ENCODE measurements at places on chromosomes 2 and 18.

DNA sequence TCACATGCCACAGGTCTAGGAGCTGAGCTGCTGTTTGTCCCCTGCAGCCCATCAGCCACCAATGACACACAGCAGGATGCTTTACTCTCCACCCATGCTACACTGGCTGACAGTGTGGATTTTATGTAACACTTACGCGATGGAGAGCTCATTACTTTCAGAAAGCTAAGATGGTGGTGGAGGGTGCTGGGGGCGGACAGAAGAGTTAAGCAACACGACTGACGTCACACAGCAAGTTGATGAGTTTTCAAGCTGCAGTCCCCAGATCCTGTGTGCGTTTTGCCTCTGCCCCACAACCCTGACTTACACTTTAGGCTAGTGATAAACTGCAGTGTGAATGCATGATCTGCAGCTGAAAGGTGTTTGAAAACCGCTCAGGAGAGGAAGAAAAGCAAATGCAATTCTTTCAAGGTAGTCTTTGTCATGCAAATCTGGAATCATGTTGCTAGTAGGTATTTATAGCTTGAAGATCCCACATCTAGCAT lies 42.4 kb downstream of the MRPS5 start:
- DNase-seq, result no peak

GRCh38 chr2:61165946-61166345 lies 4.0 kb downstream of the C2orf74 start:
- DNase-seq, result no peak

GRCh38 chr2:60708630-60709320 lies 47.3 kb upstream of the PAPOLG start:
- no peak for DNase-seq

DNA sequence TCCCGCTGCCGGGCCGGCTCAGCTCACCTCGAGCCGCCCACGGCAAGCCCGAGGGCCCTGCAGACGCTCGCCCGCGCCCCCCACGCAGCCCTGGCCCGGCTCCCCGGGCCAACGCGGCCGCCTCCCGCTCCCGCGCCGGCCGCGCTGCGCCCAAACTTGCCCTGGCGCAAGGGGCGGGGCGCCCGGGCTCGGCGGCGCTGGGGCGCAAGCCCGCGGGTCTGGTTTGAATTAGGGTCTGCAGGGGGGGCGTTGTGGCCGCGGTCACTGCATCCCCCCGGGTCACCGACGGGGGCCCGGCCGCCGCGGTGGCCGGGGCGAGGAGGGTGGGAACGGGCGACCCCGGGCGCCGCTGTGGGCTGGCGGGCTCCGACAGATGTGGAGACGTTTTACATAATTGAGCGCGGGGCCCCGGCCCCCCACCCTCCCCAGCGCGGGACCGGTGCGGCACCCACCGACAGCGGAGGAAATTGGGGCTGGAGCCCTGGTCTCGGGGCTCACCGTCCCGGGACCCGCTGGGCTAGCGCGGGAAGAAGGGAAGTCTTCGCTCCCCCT lies 690 bp downstream of the SDC1 start:
- DNase-seq, result no peak

DNA sequence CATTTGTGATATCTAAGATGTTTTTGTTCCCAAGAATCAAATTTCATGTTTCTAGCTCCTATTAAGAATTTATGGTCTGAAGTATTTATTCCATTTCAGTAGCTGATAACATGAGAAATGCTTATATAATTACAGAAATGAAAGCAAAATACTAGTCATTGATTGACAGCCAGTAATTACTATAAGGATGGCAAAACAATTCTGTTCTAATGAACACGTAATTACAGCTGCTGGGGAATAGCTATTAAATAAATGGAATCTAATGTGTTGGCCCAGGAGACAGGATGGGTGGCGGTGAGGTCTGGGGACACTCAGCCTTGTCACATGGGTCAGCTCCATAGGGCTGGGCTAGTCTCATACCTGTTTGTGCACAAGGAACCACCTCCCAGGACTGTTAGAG lies 263.5 kb downstream of the FHOD3 start:
- no peak for DNase-seq

DNA sequence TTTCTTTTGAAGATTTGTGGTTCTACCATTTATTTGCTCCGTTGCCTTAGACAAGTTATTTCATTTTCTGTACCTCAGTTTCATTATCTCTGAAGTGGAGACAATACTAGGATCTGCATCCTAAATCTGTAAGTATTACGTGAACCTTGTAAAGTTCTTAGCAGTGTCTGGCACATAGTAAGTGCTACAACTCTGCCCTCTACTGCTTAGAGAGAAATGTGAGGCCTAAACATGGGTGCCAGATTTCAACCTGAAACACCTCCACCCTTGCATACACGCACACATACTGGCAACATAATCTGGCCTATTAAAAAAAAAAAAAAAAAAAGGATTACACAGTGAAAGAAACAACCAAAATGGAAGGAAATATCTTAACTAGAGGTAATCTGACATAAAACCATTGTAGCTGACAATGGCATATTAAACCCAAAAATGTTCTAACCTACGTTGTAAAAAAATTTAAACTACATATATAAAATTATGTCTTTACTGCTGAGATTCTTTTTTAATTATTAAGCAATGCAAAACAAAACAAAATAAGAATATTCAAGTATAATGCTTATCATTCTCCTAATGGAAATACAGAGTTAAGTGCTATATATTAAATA lies 132.6 kb downstream of the MAP2 start:
- no peak for DNase-seq

DNA sequence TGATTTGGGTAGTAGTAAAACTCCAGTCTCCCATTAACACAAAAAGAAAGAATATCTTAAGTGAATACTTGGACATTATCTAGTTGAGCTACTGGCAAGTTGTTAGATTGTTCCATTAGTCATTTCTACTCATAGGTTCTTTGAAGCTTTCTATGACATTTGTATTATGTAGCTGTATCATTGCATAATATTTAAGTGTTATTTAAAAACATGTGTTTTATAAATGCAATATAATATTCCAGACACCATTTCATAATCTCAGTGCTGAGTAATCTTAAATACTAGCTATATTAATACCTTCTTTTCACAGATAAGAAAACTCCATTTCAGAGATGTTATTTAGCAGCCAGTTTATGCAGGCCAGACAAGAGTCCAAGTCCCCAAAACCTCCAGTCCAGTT lies 271.9 kb downstream of the NCKAP5 start:
- DNase-seq, result no peak

GRCh38 chr2:241340631-241341163 lies 15.4 kb upstream of the FARP2 start:
- DNase-seq, result no peak

DNA sequence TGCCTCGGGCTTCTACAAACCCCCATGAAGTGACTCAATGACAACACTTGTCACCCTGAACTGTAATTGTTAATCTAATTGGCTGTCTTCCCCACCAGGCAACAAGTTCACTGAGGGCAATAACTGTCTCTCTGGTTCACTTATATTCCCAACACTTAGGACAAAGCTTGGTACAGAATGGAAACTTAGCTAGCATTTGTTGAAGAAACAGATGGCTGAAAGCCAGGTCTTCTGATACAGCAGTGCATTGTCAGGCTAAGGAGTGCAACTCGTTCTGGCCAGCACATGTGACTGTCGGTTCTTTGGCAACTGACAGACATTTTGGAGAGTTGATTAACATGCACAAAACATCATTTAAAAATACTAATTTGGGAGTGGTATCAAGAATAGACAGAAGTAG lies 14.6 kb upstream of the DNAJC27 start:
- no peak for DNase-seq

GRCh38 chr2:148593421-148593820 lies 51.1 kb upstream of the EPC2 start:
- no peak for DNase-seq

All from NCI-H2081 treated with DMSO at 0.1 percent for 48 hours (cell line).